ENCODE measurements at places on chromosomes 13 and 19.

DNA sequence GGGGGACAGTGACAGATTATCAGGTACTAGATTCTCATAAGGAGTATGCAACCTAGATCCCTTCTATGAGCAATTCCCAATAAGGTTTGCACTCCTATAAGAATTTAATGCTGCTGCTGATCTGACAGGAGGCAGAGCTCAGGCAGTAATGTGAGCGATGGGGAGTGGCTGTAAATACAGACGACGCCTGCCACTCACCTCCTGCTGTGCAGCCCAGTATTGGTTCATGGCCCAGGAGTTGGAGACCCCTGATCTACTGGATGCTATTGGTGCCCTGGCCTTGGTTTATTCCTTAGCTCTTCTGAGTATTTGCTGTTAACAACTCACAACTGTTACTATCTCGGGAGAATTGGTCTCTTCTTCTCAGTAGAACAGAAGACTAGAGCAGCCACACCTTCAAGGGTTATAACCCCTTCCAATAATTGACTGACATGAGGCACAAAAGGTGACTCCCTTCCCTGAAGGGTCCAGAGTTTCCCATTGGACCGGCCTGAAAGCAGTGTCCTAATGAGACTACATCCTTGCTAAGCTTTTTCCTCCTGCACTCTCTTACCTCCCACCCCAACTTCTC, 35.0 kb upstream of the RBM26 start:
- DNase-seq = no peak

GRCh38 chr19:33192010-33192409, 2.1 kb upstream of the LRP3 start:
- no peak for DNase-seq

DNA sequence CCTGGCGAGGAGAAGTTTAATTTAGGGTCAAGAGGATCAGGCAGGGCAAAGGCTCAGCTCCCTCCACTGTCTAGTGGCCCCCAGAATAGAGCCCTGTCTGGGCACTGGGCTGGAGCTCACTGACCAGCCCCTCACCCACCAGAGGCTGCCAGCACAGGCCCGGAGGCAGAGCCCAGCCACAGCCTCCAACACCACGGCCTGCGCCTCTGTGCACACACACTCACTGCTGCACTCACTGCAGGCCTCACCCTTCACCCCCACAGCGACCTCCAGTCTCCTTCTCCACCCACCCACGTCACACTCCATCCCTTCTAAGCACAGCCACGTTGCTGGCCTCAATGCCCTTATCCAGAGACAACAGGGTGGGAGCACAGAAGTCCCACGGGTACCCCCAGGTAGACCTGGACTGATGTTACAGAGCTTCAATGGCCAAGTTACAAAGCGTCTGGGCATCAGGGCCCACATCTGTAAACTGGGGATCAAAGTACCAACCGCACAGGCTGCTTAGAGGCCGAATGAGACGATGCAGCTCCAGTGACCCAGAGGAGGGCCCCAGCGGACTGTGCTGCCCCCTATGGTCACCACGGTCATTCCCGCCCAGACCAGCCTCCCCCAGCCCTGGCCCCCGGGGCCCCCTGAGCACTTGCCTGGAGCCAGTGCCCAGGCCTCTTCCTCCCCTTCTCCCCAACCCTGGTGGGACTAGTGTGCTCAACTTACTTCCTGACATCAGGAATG, 4.5 kb upstream of the PRKD2 start:
- no peak for DNase-seq

- peak; percentile 6 for DNase-seq
Measured at GRCh38 chr13:42259515-42259914, 12.4 kb upstream of the AKAP11 start.

DNA sequence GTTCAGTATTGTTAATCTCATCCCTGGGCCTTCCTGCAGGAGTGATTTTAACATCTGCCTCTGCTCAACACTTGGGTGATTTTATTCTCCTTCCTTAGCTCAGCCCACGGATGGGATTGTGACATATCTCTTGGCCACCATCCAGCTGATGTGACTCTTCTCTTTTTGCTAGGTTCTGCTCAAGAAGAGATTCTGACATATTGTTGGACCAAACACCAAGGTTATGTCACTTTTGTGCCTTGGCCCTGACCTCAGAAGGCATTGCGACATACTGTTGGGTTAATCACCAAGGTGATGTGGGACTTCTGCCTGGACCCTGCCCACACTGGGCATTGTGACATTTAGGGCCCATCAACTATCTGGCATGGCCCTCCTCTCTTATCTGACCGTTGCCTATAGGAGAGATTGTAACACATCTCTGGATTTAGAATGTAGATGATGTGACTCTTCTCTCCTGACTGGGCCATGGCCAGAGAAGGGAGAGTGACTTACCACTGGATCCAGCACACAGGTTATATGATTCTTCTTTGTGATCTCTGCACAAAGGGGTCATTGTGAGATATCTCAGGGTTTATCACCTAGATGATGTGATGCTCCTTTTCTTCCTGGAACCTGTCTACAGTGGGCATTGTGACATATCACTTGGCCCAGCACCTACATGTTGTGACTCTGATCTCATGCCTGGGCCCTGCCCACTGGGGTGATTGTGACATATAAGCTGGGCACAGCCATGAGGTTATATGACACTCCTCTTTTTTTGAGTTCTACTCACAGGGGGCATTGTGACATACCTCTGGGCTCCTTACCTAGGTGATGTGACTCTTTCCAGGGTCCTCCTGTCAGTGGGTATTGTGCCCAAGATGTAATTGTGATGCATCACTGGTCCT, 88.8 kb downstream of the ZNF429 start:
- peak; percentile 93 for DNase-seq

Measured in hematopoietic multipotent progenitor cell treated with erythropoietin and hydrocortisone succinate and interleukin-3 and kit ligand, for 15 days (in vitro differentiated cells).